ENCODE measurements at places on chromosomes 12 and 14. TPM values are rescaled to one million over a fixed set of nuclear protein-coding genes. Genes with fewer than 3 reads are reported as not detected.

DNA sequence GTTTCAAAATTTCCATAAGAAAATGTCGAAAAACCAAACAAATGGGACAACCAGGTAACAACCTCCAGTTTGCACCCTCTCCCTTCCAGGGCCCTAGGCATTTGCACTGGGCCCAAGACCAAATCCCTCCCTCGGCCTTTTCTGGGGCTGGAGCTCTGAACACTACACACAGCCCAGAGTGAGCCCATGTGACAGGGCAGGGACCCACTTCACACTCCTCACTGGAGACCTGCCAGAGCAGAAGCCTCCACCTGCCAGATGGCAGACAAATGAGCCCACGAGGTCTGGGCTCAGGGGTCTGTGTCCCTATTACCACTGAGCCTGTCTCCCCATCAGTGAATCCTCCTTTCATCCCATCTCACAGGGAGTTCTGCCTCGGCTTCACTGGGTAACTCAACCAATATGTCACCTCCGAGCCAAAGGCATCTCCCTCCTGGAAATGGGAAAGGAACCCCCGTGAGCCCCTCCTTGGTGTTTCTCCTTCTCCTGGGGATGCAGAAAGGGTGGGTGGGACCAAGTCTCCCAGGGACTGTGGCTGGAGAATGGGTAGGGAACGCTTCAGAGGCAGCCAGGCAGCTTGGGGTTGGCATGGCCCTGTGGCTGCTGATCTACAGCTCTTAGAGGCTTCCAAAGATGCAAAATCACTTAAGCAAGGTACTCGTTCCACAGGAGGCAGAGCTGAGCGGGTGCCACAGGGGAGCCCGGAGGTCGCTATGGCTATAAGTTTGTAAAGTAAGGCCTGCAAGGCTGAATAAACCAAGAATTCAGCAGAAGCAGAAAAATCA lies 10.6 kb downstream of the VWF start:
- no peak for DNase-seq

The GAS2L3 gene
- total RNA-seq: 23.6 TPM

The OVCH1 gene
- total RNA-seq: 0.21 TPM

DNA sequence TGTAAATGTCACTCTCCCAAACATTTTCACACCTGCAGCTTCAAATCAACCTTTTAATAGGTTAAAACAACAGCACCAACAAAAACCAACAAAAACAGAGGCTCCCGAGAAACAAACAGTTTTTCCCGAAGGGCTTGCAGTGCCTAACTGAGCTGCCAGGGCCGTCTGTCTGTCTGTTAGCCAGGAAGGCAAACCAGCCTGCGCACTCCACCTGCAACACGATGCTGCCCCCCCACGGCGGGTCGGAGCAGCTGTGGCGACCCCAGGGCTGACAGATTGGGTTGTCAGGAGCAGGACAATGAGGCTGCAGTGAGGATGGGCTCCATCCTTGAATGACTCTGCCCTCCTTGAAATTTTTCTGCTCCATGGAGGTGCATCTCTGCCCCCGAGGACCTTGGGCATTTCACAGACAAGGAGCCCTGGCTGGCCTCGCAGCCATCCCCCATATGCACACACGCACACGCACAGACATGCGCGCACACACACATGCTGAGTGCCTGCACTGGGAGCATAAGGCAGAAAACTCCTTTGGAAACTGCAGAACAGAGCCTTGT lies 2.6 kb downstream of the RTL1 start:
- no peak for DNase-seq

GRCh38 chr12:8698879-8699278 lies 1.1 kb downstream of the RIMKLB start:
- no peak for DNase-seq

GRCh38 chr14:74400919-74401503 lies 25.0 kb downstream of the SYNDIG1L start:
- DNase-seq: no peak

DNA sequence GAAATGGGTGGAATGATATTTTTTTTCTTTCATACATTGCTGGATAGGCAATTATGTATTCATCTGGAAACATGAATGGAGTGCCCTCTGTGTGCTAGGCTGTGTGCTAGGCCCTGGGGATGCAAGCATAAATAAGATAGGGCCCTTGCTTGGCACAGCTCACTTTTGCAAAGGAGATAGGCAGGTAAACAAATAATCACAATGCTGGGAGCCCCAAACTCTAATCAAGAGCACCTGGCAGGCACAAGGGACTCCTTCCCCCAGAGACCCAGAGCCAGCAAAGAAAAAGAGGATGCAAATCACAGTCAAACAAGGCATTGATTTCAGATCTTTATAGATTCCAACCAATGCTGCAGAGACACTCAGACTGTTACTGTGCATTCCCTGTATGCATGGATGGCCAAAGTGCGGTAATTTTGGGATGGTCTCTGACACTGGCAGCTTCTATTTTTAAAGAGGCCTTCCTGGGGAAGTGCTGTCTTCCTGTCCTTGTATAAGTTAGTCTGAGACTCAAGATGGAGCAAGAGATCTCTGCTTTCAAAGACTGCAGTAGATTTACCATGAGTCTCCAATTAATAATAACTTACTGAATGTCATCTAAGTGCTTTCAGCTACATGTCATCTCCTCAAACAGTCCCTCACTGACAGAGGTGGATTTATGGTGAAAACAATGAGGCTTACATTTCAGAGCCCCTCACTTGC lies 45.1 kb upstream of the CPM start:
- DNase-seq: no peak

DNA sequence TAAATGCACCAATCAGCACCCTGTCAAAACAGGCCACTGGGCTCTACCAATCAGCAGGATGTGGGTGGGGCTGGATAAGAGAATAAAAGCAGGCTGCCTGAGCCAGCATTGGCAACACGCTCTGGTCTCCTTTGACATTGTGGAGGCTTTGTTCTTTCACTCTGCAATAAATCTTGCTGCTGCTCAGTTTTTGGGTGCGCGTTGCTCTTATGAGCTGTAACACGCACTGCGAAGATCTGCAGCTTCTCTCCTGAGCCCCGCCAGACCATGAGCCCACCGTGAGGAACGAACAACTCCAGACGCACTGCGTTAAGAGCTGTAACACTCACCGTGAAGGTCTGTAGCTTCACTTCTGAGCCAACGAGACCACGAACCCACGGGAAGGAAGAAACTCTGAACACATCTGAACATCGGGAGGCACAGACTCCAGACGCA lies 8.4 kb upstream of the PIANP start:
- no peak for DNase-seq

All from pulmonary artery endothelial cell (primary cell).